ENCODE measurements at places on chromosomes 5 and 9.
A peak's percentile ranks its signal among the peaks of the same experiment; 100 is the strongest.

DNA sequence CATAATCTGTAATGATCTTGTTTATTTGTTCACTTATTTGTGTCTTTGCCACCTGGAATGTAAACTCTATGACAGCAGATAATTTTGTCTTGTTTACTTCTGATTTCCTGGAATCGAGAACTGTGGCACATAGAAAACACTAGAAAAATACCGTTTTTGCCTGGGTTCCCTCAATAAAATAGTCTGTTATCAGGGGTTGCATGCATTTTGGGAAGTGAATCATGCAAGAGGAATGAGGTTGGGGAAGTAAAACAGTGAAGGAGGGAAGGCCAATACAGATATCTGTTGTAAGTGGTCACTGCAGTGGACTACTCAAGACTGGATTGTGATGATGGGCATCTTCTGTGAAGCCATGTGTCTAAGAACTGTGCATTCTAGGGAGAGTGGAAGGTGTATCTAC, 45.2 kb upstream of the IL6ST start:
- no peak for DNase-seq

DNA sequence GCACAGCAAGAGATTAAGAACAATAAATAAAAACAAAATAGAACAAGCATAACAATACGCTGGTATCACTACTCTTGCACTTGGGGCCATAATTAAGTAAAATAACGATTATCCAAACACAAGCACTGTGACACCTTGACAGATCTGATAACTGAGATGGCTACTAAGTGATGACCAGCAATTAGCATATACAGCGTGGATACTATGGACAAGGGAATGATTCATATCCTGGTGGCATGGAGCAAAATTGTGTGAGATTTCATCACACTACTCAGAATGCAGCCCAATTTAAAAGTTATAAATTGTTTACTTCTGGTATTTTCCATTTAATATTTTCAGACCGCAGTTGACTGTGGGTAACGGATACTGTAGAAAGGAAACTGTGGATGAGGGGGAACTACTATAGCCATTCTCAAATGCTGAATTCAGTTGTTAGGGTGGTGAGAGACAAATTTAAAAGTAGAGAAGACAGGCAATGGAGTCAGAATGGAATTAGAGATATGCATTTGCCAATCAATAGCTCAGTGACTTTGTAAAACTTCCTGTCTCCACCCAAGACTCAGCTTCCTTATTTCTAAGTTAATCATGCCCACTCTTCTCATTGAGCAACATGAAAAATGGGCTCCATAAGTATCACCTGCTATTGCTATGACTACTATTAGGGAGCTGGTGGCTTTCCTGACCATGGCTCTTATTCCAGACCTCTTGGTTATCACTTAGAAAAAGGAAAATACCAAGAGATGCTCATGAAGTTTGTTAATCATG, 300.8 kb downstream of the TRIM32 start:
- DNase-seq, result no peak

- no peak for DNase-seq
These were observed at the start of gene ADAMTS2 for GRCh38 chr5:179345433-179346321. TSS of gene ADAMTS2 (minus strand) at chr5:179345461. CDS start at chr5:179345328, 133 bp downstream.

GRCh38 chr9:92664394-92665152, 5.4 kb downstream of the IPPK start:
- peak; percentile 40 for DNase-seq

DNA sequence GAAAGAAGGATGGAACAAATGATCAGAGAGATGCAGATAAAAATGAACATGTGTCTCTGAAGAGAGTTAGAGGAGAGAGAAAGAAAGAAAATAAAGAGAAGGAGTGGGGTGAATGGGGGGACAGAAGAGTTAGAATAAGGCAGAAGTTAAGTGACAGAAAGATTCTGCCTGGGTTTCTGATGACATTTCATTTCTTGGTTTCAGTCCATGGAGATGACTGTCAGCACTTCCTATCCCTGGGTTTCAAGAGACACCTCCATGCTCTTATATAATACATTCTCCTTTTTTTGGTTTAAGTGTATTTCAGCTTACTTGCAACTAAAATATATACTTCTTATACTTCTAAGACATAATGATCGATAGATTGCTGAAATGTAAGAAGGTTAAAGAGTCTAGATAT, 213.0 kb upstream of the IL12B start:
- no peak for DNase-seq

DNA sequence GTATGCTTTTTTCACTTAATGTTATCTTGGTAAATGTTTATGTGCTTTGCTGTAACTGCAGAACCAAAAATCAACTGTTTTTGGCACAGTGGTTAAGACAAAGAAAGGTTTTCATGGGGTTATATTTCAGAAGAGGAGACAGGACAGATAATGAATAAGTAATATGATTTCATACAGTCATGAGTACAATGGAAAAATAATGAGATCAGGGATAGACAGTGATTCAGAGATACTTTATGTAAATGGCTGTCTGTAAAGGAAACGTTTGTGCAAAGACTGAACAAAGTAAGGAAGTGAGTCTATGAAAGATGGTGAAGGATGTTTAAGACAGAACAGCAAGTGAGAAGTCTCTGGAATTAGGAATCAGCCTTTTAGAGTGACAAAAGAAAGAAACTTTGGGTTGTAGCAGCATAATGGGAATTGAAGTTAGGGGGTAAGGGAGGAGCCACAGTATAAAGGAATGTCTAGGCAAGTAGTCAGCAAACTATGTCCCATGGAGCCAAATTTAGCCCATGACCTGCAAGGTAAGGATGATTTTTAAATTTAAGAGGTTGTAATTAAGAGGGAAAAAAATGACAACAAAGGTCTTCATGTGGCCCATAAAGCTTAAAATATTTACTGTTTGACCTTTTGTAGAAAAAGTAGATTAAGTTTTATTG, 55.0 kb downstream of the TNPO1 start:
- DNase-seq, result no peak

- no peak for DNase-seq
These were observed 780.7 kb downstream of the NR2F1-AS1 start for GRCh38 chr5:92800365-92800764.

- DNase-seq, result peak; percentile 37
These were observed at the start of gene F2RL1 for GRCh38 chr5:76818844-76819831. TSS of gene F2RL1 (plus strand) at chr5:76819030. CDS start at chr5:76819183, 153 bp downstream.

GRCh38 chr9:69188975-69189374, 14.9 kb downstream of the TJP2 start:
- DNase-seq, result no peak

GRCh38 chr9:120574473-120574872, 5.5 kb downstream of the CDK5RAP2 start:
- no peak for DNase-seq

DNA sequence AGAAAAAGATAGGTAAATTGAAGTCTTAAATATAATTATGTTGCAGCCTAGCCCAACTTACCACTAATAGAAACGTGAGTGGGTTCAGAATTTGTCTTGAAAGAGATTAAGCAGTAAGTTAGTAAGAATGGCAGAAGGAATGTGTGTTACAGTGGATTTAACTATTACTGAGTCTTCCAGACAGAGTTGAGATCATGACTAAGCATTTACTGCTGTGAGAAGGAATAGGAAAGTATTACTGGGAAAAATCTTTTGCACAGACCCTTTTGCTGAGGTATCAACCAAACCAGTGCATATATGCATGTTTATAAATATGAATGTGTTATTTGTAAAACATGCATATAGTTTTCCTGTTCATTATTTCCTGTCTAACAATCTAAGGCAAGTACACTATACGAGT, 112.8 kb upstream of the EFNA5 start:
- DNase-seq, result no peak

DNA sequence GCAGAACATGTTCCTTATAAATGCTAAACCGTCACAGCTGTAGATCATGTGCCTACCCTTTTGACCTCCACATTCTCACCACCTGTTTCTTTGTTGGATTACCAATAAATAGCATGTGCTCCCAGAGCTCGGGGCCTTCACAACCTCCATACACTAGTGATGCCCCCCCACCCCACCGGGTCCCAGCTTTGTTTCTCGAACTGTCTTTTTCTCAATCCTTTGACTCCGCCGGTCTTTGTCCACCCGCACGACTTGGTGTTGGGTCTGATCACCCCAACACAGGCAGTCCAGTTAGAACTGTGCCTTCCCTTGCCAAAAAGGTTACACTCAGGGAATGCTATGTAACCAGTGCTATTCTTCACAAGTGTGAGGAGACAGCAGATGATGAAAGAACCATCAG, 485.9 kb upstream of the C9orf72 start:
- DNase-seq, result no peak

GRCh38 chr9:5864446-5864845, 26.2 kb upstream of the MLANA start:
- DNase-seq, result no peak

DNA sequence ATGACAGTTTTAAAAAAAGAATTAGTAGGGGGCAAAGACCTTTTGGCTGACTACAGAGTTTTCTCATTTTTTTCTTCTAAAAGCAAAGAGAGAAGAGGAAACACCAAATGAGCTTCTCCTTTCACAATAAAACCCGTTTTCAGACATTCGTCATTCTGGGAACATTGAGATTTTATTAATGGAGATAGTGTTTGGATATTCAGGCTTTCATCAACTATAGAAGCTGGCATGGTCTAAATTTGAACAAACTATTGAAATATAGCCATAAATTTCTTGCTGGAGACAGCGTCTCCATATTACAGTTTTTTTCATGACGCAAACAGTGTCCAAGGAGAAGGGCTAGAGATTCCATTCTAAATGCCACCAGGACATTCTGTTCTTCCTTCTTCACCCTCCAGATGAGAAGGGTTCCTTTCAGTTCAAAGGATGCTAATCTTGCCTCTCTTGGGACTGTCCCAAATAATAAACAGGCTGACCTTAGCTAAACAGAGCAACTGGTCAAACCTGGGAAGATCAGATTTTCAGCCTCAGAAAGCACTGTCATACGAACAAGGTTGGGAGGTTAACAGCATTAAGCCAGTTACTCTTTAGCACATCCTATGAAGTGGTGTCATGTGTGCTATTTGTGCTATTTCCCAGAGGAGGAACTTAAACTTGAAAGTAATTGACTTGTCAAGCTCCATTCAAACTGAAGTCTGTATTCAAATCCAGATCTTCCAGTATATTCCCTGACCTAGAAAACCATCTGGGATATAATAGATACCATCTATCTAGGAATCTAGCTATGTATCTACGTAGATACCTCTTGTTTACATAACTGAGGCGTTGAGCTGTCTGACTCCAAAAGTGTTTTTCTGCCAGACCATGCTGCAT, 125.6 kb downstream of the LPAR1 start:
- DNase-seq, result no peak

DNA sequence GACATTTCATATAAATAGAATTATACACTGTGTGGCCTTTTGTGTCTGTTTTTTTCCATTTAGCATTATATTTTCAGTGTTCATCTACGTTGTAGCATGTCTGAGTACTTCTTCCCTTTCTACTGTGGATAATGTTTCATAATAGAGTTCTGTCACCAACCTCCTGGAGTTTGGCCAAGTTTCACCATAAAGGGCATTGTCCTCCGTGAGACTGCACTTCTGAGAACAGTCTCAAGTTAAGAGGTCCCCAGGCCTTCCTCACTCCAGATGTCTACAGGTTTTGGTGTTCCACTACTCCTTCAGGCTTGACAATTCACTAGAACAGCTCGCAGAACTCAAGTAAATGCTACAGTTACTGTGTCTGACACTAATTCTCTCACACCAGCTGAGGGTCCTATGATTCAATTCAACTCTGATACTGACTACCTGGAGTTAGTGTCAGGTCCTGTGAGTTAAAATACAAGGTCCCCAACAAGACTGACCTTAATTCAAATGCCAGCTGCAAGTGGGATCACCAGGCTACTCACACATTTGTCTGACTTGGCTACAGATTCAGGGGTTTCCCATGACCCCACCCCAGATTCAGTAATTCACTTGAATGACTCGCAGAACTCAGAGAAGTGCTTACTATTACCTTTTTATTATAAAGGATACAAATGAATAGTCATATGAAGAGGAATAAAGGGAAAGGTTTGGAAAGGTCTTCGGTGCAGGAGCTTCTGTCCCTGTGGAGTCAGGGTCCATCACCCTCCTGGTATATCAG, 31.1 kb downstream of the SLC35A4 start:
- DNase-seq, result no peak

DNA sequence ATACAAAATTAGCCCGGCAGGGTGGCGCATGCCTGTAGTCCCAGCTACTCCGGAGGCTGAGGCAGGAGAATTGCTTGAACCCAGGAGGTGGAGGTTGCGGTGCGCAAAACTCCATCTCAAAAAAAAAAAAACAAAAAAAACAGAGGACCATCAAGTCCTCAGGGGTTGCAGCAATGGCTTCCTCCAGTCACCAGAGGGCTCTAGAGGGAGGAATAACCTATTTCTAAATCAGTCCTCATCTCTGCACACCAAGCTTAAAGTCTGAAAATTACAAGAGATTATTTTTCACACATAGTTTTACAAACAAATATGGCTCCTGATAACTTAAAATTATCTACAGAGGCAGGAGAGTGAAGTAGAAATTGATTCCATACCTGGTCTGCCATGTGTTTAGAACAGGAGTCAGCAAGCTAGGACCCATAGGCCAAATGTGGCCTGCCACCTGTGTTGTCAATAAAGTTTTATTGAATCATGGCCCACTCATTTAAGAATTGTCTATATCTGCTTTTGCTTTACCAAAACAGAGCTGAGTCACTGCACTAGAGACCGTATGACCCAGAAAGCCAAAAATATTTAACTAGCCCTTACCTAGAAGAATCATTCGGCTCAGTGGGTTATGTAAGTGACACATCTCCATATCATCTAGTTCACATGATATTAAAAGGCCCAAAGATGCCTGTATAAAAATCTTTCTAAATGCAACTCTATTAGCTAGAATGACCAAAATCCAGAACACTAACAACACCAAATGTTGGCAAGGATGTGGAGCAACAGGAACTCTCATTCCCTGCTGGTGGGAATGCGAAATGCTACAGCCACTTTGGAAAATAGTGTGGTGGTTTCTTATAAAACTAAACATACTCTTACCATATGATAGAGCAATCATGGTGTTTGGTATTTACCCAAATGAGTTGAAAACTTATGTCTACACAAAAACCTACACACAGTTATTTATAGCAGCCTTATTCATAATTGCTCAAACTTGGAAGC, 207.7 kb downstream of the FRMD3 start:
- no peak for DNase-seq

DNA sequence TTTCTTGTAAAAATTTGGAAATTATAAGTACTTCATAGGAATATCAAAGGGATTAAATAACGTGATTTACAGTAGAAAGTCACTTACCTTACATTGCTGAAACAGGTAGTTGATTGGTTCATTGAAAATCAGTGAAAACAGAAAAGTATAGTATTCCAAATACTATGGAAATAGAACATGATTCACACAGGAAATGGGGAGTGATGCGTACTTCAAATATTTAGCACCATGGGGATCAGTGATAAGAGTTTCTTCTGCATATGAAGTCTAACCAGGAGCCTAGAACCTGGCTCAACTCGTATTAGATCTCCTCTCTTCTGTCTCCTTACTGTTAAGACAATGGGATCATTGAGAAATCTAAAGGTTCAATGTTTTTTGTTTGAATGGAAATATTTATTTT, 133.3 kb downstream of the FAM174A start:
- no peak for DNase-seq

Data from naive thymus-derived CD4-positive, alpha-beta T cell (primary cell).